ENCODE measurements at places on chromosomes 3 and 15.
A peak's percentile ranks its signal among the peaks of the same experiment; 100 is the strongest.

DNA sequence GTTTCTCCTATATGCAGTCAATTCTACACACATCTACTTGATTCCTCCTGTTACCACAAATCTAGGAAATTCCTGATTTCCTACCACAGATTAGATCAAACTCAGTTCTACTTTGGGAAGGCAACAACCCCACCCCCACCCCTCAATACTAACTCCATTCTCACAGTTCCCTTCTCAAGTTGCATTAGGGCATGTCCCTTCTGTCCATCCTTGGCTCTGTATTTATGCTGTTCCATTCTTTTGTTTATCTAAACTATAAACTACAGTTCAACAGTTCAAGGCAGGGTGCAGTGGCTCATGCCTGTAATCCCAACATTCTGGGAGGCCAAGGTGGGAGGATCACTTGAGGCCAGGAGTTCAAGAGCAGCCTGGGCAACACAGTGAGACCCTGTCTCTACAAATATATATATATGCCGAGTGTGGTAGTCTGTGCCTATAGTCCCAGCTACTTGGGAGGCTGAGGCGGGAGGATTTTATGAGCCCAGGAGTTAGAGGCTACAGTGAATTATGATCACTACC, 25.2 kb upstream of the IMPDH2 start:
- DNase-seq, result no peak

- DNase-seq, result no peak
Observed at GRCh38 chr15:51973220-51973619, 1.6 kb upstream of the LEO1 start.

- DNase-seq, result no peak
Observed at GRCh38 chr3:132854856-132855535, 132.8 kb upstream of the NPHP3 start.

GRCh38 chr15:52095597-52096262, 16.8 kb downstream of the BCL2L10 start:
- DNase-seq, result no peak

DNA sequence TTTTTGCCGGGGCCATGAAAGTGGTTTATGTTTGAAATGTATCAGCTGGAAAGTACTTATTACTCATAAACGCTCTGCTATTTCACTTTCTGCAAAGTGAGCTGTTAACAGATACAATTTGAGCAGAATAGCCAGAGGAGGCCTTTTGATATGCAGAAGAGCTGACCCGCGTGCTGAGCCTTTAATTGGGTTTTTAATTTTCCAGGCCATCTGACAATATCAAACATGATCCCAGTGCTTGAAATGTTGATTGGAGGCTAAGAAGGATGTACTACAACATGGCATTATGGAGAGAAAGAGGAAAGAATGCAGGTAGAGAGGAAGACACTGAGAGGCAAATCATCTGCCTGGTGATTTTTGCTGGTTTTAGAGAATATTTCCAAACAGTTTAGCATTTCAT, 261.3 kb upstream of the MEIS2 start:
- DNase-seq, result no peak

DNA sequence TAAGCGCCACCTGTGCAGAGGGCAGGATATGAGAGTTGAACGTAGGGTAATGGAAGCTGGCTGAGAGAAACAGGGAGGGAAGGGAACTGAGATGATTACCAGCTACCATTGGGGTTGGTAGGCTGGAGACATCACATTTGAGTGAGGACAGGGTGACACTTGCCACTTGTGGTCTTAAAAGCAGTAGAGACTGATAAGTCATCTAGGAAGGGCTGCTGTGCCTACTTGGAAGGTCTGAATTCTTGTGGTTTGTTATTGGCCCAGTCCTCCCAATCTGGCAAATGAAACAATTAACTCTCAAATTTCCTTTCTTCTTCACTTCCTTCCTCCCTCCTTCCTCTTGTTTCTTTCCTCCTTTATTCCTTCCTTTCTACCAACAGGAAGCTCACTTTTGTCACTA, 46.8 kb downstream of the COL6A5 start:
- no peak for DNase-seq

DNA sequence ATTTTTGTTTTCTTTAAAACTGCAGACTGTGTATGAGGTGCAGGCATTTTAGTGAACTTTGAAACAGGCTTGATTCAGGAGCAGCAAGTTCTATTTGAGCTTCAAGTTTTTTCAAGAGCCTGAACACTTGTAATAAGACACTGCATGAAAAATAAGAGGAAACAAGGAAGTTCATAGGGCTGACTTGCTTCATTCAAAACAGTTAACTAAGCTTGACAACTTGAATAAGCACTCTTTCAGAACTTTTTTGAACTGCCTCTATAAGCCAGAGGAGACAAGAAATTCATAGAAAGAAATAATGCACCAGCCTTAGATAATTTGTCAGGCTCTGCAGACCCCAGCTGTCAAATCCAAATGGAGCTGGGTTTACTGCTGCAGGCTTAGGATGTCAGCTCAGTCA, 130.2 kb downstream of the SSR3 start:
- no peak for DNase-seq

GRCh38 chr15:33442449-33442848, 131.7 kb downstream of the RYR3 start:
- no peak for DNase-seq

- DNase-seq, result no peak
Observed at GRCh38 chr15:83194528-83194927, 13.1 kb downstream of the HDGFL3 start.

GRCh38 chr3:176584413-176585176, 612.7 kb downstream of the TBL1XR1 start:
- no peak for DNase-seq

- DNase-seq, result no peak
Observed at GRCh38 chr15:20280933-20281463, 260.6 kb downstream of the GOLGA6L6 start.

GRCh38 chr3:44892689-44893088, 18.3 kb downstream of the TGM4 start:
- DNase-seq, result no peak

DNA sequence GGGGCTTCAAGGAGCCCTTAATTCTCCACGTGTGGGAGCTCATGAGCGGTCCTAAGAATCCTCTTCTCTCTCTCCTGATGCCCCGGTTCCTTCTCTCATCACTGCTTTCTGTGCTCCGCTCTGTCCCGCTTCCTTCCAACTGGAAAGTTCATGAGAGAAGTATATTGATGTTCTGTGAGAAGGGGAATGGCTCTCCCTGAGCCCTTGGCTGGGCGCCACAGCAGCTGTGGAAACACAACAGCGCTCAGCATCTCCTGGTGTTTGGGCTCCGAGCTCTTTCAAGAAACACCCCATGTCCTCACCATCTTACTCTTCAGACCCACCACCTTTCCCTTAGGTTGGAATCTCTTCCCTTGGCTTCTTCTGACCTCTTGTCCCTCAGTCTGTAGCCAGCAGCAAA, 161.7 kb downstream of the VGLL4 start:
- no peak for DNase-seq

DNA sequence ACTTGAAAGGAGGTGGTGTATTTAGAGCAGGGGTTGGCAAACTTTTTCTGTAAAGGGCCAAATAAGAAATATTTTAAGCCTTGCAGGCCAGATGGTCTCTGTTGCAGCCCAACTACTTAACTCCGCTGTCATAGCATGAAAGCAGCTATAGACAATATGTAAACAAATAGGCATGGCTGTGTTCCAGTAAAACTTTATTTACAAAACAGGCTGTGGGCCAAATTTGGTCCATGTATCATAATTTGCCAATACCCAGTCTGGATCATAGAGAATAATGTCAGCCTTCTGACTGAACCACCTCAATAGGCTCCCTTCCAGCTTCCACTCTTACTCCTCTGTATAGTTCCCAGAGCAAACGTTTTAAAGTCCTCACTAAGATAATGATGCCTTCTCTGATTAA, 638.8 kb upstream of the CFAP20DC start:
- no peak for DNase-seq

- DNase-seq, result no peak
Observed at GRCh38 chr15:100880139-100880896, 687 bp downstream of the ALDH1A3 start.

DNA sequence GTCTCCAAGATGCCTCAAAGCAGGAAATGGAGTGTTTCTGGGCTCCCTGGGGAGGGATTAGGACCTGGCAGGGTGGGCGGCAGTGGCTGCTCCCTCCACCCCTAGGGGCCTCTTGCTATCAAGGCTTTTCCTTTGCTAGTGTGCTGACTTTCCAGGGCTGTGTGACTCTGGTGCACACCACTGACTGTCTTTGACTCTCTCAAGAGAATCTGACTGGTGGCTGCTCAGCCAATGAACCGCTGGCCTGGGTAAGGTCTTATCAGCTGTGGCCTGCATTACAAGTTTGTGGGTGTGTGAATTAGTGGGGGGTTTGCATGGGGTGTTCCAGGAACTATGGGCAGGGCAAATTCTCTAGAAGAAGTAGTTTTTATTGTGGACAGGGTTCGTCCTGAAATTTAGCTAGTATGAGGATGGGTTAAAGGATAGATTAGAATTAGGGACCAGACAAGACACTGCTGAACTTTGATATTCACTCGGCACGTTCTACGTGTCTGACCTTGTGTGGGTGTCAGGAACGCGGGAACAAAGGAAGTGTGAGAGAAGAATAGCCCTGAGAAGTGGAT, 29.5 kb downstream of the SIAH2 start:
- DNase-seq, result no peak

DNA sequence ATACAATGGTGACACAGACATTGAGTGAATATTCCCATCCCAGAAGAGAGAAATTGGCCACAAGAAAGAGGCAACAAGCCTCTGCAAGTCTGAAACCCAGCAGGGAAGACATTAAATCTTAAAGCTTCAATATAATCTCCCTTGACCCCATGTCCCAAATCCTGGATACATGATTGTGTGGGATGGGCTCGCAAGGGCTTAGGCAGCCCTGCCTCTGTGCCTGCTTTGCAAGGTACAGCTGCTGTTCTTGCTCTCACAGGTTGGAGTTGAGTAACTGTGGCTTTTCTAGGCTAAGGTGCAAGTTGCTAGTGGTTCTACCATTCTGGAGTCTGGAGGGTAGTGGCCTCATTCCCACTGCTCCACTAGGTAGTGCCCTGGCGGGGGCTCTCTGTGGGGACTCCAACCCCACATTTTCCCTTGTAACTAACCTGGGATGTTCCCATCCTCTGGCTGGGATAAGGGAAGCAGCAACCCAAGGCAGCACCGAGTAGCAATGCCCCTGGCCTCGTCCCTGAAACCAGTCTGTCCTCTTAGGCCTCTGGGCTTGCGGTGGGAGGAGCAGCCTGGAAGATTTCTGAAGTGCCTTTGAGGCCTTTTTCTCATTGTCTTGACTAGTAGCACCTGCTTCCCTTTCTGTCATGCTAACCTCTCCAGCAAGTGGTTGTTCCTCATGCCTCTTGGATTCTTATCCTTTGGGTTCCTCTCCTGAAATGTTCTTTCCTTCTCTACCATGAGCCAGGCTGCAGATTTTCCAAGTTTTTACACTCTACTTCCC, 90.0 kb downstream of the FAM174B start:
- DNase-seq, result no peak

GRCh38 chr3:160860346-160860745, 104.3 kb downstream of the PPM1L start:
- no peak for DNase-seq

- no peak for DNase-seq
Observed at GRCh38 chr15:85825719-85826118, 31.0 kb upstream of the KLHL25 start.

DNA sequence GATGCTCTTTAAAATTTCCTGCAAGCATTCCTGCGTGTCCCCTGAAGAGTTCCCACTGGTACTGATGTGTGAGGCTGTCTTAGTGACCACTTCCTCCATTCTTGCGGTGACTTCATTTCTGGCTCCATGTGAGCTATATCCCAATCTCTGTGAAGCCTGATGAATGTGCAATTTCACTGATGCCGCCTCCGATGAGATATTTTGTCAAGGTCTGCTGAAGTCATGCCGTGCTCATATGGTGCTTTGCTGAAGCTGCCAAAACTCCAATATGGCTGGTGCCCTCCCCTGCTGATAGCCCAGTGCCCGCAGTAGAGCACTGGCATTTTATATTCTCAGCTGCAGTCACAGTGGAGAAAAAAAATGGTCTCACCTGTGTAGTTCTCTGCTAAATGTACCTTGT, 271.5 kb downstream of the EFHB start:
- no peak for DNase-seq

GRCh38 chr3:177822681-177823096, 625.4 kb upstream of the TBL1XR1 start:
- no peak for DNase-seq

DNA sequence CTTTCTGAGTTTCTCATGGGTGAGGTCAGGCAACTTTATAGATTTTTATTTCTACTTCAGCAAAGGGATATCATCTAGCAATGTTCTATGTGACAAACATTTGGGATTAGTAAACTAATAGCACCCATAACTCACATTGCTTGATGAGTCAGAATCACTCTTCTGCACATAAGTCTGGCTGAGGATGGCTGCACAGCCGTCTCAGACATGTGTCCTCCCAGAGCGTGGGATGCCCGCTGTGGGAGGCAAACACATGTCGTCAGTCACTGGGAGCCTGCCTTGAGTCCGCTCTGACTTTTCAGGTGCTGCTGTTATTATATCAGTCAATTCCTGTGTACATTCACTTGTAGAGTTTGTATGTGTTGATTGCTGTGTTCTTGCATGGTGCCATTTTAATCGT, 230.7 kb upstream of the TRIM42 start:
- no peak for DNase-seq

DNA sequence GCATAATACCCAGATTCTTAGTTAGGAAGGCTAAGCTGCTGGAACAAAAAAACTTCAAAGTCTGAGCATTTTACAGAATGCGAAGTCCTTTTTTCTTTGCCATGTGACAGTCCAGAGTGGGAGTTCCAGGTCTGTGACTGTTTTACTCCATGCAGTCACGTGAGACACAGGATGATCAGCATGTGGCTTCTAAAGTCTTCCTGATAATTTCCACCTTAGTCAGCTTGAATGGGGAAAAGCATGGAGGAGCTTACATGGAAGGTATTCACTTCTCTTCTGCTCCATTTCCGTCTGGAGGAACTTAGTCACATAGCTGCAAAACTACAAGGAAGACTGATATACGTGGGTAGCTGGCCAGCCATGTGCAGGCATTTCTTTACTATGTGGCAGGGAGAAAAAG, 1.7 kb downstream of the SNTN start:
- no peak for DNase-seq

GRCh38 chr3:17945018-17945798, 202.8 kb upstream of the TBC1D5 start:
- DNase-seq, result no peak

GRCh38 chr3:148309390-148310035, 388.2 kb upstream of the AGTR1 start:
- no peak for DNase-seq

DNA sequence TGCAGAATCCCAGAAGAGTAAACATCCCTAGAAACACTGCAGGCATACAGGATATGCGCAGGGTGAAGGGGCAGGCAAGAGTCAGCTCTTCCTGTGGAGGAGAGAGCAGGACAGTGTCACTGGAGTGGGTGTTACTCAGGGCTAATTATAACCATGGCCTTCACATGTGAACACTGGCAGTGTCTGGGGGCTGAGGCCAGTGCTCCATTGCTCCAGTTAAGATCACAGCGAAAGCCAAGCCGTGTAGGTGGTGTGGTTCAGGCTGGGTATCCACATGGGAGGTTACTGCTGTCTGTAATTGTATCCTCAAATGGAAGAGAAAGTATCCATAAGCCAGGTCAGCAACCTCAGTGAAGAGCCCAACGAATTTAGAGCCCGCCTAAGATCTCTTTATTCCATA, 84.6 kb downstream of the MESD start:
- no peak for DNase-seq

- DNase-seq, result no peak
Observed at GRCh38 chr3:184742676-184743135, 30.8 kb upstream of the MAGEF1 start.

GRCh38 chr3:42214064-42214463, 51.9 kb downstream of the CCK start:
- peak; percentile 73 for DNase-seq

GRCh38 chr3:123861081-123861836, 22.9 kb downstream of the MYLK start:
- no peak for DNase-seq
